ENCODE measurements at places on chromosomes 4 and X.

GRCh38 chr4:22686141-22686540 lies 6.6 kb upstream of the GBA3 start:
- DNase-seq = no peak

- DNase-seq = peak; percentile 12
Measured at GRCh38 chr4:156941940-156942548, 29.6 kb downstream of the PDGFC start.

- no peak for DNase-seq
Measured at GRCh38 chr4:154044742-154045485, 256.0 kb upstream of the SFRP2 start.

DNA sequence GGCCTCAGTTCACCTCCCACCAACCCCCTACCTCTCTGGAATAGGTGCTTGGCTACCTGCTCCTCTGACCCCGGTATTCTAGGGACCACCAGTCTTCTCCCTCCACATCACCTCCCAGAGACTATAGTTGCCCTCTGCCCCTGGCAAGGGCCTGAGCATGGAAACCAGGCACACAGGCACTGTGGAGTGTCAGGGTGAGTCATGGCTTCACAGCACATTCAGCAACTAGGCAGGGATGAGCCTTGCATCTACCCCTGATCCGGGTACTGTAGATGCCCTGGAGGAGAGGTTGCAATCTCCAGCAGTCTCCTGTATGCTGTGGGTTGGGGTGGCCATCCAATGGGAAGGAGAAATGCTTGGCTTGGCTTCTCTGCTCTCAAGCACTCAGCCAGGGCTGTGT lies 472.7 kb downstream of the IDS start:
- DNase-seq = no peak

DNA sequence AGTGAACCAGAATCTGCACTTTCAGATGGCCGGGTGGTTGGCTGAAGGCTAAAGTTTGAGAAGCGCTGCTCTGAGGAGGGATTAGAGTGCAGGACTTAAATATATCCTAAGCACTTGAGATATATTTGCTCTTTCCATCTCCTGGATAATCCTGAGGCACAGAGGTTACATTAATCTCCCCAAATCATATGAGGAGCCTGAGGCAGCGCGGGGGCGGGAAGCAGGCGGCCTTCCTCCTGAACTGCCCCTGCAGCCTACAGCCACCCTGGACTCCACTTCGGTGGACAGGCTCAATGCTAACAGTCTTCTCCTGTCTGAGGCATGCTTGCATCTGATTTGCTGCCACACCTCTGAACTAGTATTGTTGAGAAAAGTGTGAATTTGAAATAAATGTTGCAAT lies 72.5 kb downstream of the AFAP1 start:
- no peak for DNase-seq

DNA sequence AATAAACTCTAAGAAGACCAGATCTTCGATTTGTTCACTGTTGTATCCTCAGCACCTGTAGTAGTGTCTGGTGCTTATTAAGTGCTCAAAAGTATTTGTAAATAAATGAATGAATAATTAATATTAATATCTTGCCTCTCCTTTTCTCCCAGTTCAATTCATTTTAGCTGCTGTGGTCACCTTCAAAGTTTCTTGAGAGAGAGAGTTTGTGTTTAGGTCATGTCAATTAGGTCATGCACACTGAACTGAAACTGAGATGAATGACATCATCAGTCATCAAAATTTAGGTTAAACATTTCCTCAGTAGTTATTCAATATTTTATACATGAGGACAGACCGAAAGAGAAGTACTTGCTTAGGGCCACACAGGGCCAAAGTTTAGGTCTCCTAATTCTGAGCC lies 73.5 kb downstream of the ANXA3 start:
- no peak for DNase-seq

GRCh38 chr4:184171011-184171410 lies 46.7 kb downstream of the ENPP6 start:
- DNase-seq = no peak

GRCh38 chr4:159098482-159099127 lies 4.3 kb upstream of the RAPGEF2 start:
- DNase-seq = no peak

GRCh38 chr4:81378386-81378785 lies 93.3 kb downstream of the RASGEF1B start:
- DNase-seq = no peak

DNA sequence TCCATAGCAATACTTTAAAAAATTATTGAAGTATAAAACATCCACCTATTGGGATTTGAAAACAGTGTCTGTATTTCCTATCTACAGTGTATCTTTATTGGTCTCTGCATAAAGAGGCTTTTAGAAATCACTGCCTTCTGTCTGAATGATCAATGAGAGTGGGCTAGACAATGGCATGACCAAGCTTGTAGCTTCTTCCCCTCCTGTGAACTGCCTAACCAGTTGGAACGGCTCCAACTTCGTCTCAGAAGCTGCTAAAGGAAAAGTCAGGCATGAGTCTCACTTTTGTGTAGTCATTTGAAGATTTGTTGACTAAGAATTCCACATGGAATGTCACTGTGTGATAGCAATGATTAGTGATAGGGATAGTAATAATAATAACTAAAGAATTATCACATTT lies 64.2 kb downstream of the INTS12 start:
- no peak for DNase-seq

GRCh38 chr4:70629469-70630090 lies 1.0 kb downstream of the ENAM start:
- no peak for DNase-seq

GRCh38 chr4:133157460-133158160 lies 8.5 kb downstream of the PCDH10 start:
- no peak for DNase-seq

GRCh38 chr4:181908168-181908567 lies 335.0 kb upstream of the TENM3 start:
- no peak for DNase-seq

DNA sequence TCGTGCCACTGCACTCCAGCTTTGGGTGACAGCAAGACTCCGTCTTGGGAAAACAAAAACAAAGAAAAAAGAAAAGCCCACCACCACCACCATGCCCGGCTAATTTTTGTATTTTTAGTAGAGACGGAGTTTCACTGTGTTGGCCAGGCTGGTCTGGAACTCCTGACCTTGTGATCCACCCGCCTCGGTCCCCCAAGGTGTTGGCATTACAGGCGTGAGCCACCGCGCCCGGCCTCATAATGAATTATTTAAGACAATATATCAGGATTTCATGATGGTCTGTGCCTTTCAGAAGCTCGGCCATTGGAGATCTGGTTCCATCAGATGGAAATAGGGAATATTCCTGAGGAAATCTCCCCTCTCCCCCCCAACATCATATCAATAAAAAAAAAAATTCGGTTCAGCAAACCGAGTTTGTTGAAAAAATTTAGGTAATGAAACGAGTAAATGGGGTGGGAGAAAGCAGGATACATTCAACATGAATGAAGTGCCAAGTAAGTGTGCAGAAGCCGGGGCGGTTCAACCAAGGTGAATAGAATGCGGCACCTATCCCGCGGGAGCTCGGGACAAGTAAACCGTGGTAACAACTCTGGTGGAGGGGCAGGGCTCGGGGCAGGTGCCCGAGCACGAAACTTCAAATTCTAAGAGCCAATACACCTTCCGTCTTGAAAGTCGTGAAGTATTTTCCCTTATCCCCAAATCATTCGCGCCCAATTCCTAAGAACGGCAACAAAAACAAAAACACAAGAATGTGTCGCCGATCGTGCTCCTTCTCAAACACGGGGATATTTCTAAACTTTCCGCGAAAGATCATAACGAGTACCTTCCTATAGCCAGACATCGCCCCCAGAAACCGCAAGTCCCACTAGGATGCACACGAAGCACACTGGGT lies 773 bp upstream of the TXLNG start:
- DNase-seq = no peak

DNA sequence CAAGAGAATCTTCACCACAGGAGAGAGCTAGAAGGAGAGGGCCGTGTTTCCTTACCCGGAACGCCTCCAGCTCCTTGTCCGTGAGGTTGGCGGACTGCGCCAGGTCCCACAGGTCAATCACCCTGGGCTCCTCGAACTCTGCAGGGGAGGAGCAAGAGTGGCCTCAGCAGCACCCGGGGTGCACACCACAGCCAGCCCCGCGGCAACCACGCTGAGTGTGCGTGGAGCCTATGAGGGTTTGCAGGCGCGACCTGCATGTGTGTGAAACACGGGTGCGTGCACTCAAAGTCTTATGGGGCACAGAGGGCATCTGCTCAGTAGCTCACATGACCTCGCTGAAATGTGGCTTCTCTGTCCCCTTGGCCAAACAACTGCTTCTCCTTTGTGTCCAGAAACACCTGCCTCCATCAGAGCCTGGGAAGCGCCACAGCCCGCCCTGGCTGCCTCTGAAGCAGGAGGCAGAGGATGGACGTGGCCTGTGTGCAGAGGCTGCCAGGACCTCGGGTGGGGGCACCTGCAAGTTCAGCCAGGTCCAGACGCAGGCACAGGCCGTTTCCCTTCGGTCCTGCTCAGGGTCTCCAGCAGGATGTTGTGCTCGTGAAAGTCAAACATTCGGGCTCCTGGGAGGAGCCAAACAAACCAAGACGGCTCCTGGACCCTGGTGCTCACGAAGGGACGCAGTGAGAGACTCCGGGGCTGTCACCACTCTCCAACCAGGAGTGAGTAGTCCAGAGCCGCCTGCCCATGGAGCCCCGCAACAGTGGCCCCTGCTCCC lies 16.0 kb downstream of the LRPAP1 start:
- DNase-seq = no peak

- no peak for DNase-seq
Measured at GRCh38 chr4:15792974-15793373, 14.8 kb downstream of the CD38 start.

- DNase-seq = no peak
Measured at GRCh38 chr4:2689825-2690700, 66.1 kb downstream of the TNIP2 start.

DNA sequence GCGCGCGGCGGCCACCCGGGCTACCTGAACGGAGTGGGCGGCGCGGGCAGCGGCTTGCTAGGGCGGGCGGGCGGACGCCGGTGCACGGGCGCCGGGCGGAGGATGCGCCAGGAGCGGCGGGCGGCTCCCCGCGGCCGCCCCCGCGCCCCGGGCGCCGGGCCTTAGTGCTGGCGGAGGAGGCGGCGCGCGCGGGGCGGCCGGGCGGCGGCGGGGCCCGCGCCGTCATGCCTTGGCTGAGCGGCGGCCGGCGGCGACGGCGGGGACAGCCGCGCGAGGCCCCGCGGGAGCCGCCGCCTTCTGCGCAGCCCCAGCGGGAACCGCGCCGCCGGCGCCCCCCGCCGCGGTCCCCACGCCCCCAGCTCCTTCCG lies 48.2 kb downstream of the CLDN34 start:
- DNase-seq = no peak

DNA sequence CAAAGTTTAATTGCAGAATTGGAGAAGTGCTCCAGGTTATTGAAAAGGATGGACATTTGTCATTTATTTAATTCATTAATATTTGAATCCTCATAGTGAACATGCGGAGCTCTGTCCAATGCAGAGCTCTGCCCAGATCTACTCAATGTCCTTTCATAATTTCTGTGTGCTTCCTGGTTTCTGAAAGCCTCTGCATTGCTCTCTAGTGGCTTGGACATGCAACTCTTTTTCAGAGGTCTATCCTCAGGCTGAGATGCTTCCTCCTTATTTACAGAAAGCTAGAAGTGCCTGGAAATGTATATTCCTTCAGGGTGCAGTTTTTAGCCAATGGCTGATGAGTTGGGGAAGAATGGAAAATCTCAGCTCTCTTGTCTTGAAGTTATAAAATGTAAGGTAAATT lies 786.1 kb upstream of the AADAT start:
- DNase-seq = no peak

DNA sequence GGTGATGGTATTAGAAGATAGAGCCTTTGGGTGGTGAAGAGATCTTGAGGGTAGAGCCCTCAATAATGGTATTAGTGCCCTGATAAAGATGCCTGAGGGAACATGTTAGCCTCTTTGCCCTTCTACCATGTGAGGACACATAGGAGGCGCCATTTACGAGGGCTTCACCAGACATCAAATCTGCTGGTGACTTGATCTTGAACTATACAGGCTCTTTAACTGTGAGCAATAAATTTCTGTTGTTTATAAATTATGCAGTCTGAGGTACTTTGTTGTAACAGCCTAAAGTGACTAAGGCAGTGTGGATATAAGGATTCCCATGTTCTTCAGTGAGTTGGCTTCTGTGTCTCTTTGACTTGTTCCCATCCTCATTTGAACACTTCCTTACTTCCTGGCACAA lies 11.8 kb downstream of the MOB1B start:
- DNase-seq = no peak

- no peak for DNase-seq
Measured at GRCh38 chr4:14924076-14924811, 78.0 kb upstream of the CPEB2 start.

DNA sequence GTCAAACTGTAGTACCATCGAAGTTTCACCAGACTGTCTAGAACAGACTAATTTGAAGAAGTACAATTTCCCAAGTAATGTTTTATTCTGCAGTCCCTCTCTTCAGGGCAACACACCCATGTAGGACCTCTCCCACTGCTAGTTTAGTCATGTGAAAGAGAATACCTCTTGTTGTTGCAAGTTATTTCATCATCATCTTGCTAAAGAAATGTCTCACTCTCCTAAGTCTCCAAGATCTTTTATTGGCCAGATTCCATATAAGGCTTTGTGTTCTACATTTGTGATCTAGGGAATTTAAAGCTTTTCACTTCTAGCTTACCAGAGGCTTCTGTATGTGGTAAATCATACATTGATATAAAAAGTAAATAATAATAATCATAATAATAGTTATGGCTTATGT lies 745.3 kb upstream of the MAGEB2 start:
- no peak for DNase-seq

- DNase-seq = no peak
Measured at GRCh38 chr4:183100298-183100599, 1.2 kb downstream of the WWC2 start.

DNA sequence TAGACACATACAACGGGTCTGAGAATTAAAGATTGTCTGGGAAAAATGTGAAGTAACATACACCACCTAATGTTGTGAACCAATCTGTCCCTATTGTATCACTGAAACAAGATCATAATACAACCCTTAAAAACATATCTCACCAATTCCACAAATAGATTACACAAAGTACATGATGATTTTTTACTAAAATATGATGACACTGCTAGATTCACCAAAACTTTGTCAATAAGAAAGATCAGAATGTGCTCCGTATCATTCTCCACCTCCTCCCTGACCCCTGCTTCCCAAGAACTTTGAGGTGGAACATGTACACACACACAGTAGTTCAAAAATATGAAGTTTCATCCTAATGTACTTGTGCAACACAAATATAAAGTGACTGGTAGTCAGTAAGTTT lies 862.0 kb downstream of the PCDH18 start:
- DNase-seq = no peak

GRCh38 chr4:38634047-38634759 lies 29.8 kb upstream of the KLF3 start:
- DNase-seq = no peak
